RPMI8226 (cell line): ENCODE measurements at places on chromosomes 1 and 21.

- peak; percentile 24 for DNase-seq
Observed at GRCh38 chr1:20787840-20788795, 1.0 kb upstream of the HP1BP3 start.

DNA sequence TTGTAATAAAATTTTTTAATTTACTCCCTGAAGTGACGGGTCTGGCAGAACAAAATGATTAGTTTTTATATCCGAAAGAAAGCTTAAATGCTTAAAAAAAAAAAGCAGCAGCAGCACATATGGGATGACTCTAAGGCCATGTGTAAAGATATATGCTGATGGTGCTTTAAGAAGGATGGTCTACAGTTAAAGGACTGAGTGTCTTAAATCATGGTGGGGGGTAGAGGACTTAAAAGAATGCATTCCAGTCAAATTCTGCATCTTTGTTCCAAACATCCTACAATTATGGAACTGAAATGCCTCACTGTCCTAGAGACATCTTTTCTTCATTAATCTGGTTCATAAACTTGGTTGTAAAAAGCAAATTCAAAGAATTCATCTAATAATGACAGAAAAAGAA is 7.0 kb downstream of the KDM5B start:
- DNase-seq = no peak

GRCh38 chr1:163974120-163974519 is 584.9 kb upstream of the PBX1 start:
- DNase-seq = no peak

- no peak for DNase-seq
Observed at GRCh38 chr1:93938461-93939145, 29.4 kb upstream of the GCLM start.

GRCh38 chr1:10968411-10968826 is 44.0 kb upstream of the TARDBP start:
- peak; percentile 89 for DNase-seq
